ENCODE measurements at places on chromosomes 4 and X.

DNA sequence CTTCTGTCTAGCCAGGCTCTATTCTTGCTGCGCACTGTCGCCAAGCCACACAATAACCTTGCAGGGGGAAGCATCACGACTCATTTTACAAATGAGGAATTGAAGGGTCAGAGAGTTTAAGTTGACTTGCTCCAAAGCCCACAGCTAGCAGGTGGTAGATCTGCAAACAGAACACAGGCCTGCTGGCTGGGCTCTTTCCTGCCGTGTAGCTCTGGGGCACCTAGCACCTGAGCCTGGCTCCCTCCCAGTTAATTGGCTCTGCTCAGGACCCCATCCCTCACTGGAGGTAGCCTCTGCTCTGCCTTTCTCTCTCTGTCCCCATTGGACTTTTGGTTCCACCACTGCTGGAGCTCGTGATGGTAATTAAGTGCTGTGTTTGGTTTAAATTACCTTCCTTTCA lies 98.5 kb downstream of the NSUN7 start:
- DNase-seq, result no peak

GRCh38 chr4:180164799-180165198 lies 2078.4 kb upstream of the TENM3 start:
- DNase-seq, result peak; percentile 27

DNA sequence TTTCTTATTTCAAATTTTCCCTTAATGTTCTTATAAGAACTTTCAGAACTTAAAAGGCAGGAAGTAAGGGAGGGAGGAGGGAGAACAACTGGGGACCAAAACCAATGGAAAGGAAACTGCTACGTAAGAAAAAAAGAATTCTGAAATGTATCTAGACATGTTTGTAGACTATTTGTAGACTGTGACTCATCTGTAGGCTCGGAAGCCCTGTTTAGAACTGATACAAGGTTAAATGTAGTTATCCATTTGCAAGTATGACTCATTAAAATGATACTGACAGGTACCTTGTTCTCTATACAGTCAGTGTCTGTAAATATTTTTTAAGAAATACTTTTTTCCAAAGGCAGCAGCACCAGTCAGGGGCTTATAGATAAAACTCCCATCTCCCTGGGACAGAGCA lies 202.0 kb downstream of the DHX15 start:
- DNase-seq, result peak; percentile 77

DNA sequence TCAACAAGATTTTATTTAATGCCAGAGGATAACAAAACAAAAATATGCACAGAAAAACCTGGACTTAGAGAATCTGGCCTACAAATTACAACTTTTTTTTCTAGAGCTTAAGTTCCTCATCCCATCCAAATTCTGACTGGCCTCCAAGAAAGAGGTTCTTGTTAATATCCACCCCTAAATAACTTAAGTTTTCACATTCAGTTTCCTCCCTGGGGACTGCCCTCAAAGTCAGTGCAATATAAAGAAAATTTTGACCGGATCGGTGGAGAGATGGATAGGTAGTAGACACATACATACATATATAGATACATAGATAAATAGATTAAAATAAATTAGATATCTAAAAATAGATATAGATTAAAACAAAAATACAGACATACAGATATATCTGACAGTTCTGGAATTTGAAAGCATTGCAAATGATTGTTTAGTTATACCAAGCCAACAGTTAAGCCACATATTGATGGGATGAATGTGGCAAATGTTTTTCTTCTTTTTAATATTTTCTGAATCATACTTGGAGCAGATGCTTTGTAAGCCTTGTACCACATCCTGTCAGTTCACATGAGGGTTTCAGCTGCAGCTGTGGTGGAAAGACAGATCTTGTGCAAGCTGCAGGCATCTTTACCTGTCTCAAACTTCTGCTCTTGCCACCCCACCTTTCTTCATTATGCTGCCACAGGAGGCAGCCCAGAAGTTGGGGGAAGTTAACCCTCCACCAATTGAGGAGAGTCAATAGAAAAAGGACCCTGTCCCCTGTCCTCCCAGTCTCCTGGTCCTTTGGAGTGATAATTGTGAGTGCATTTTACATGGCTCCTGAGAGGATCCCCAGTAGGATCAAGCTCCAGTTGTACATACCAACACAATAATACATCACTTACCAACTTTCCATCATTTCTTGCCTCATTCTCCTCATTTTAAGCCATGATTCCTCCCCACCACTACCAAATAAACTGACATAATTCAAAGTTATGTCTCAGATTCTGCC lies 58.5 kb upstream of the PRDM8 start:
- peak; percentile 26 for DNase-seq

DNA sequence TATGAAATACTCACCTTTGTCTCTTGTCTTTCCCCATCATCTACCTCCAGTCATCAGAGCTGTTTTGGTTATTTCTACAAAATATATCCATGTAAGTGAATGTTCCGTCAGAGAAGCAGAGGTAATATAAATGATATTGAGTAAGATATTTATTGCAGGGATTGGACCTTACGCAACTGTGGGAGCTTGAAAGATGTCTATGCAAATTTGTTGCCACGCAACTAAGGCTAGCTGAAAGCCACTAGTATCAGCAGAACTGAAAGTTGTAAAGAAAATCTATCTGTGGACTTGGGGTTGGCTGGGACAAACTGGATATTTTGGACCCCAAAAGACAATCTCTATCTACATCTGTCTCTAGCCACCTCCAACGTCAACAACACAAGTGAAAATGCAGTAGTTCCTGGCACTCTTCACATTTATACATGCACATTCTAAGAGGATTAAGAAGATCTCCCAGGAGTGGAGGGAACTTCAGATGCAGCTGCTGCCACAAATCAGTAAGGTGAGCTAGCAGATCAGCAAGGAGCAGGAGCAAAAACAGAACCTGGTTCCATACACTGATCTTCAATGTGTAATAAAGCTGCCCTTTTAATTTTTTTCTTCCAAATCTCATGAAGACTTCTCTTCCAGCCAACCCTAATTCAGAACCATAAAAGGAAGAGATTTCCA lies 8.5 kb upstream of the CCSER1 start:
- no peak for DNase-seq

- no peak for DNase-seq
These were observed 624.2 kb downstream of the GLUD2 start for GRCh38 chrX:121671649-121672048.

DNA sequence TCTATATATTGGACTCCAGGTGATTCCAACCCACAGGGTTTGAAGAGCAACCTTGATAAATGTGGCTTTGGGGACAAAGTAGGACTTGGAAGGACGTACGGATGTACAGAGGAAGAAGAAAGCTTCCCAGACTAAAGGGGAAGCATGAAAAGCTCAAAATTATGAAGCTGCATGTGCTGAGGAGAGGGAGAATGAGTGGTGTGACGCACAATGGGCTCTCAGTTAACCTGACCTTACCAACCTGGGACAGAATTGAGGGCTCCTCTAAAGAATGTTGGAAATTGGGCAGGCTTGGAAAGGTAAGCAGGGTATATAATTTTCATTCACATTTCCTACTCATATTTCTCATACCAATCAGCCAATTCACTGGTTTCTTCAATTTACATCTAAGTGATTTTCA lies 10.5 kb upstream of the TIGD2 start:
- no peak for DNase-seq

DNA sequence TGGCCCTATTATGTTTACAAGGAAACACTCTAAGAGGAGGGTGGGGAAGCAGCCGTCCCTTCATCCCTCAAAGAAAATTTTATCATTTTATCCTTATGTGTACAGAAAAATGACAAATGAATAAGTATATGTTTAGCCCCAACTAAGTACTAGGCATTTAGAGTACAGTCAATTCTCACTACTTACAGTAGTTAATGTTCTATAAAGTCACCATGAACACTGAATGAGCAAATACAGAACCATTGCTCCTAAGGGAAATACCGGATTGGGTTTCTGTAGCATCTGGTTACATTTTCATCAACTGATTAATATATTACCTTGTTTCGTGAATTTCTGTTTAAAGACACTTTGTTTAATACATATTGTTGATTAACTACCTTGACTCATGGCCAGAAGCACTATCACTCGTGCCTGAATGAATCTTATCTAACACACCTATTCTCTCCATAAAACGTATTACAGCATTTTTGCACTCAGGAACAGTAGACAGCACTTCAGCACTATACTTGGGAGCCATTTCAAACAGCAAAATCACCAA lies 109.3 kb downstream of the ASB9 start:
- DNase-seq, result no peak

DNA sequence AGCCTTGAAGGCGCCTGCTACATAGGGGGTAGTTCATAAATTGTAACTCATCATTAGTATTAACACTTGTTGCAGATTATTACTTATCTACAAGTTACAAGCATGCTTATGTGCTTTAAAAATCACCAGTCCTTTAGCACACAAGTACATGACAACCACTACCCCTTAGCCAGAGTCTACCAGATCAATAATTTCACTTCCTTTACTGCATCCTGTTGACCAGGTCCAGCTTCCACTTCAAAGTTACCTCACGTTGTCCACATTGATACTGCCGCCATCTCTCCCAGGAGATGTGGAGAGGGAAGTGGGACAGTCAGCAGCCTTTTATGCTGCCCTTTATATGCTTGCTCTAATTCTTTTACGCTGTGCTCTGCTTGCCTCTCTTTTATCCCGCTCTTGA lies 231.3 kb upstream of the CXXC4 start:
- DNase-seq, result no peak

- no peak for DNase-seq
These were observed 792 bp downstream of the ADRA2C start for GRCh38 chr4:3766785-3767569.

All from epithelial cell of prostate (primary cell).